Non-pigmented ciliary epithelial cell (primary cell): ENCODE measurements at places on chromosomes 12 and 14.

GRCh38 chr12:104282109-104282508, 21.4 kb upstream of the EID3 start:
- DNase-seq, result no peak

DNA sequence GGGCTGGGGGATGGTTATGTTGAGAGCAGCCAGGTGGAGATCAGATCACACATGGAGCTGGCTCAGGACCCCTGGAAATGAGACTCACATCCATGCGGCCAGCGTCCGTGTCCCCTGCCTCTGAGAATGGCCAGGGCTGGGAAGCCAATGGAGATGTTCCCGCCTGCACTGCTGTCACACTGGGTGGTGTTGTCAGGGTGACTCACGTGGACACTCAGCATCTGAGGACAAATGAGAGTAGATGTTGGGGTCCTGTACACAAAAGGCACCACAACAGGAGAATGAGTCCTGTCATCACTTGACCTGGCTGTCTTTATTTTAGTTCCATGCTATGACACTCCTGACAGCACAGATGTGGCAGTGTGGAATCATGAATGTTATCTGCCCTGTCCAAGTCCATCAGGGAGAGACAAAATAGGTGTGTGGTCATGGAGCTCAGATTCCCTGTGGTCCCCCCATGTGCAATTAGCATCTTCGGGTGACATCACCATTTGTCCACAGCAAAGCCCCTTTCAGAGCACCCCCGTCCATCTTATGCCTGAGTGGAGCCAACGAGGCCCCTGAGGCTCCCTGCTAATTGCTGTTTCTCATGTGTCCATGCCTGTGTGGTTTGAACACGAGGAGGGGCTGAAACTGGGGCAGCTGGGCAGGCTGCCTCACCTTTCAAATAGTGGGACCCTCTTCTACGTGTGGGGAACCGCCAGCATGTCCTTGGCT, 393.5 kb downstream of the AACS start:
- no peak for DNase-seq

DNA sequence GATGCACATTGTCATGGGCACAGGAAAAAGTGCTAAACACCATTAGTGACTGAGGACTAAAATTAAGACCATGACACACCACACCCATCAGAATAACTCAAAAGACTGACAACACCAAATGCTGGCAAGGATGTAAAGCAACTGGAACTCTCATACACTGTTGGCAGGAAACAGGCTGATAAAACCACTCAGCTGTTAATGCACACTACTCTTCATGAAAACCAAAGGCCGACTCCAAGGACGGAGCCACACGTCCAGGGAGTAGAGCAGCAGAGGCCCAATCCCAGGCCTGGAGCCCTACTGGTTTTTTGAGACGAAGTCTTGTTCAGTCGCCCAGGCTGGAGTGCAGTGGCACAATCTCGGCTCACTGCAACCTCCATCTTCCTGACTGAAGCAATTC, 6.4 kb downstream of the RAD52 start:
- DNase-seq, result no peak

- no peak for DNase-seq
Measured at GRCh38 chr12:48764521-48764920, 24.4 kb downstream of the ADCY6 start.

GRCh38 chr12:125254856-125255255, 189.6 kb downstream of the AACS start:
- no peak for DNase-seq

DNA sequence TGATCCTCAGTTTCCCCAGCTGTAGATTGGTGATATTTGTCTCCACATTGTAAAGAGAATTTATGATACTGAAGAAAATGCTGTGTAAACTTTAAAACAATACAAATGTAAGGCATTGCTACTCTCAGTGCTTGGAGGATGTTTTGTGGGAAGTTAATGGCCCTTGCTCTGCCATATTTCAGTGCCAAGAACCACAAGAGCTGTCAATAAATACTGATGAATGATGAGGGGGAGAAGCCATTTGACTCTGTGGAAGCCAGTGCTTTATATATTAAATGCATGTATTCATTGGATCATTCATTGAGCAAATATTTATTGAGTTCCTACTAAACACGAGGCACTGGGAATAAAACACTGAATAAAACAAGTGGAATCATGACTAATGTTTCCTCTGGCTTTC, 30.8 kb downstream of the CACNA1C start:
- no peak for DNase-seq

DNA sequence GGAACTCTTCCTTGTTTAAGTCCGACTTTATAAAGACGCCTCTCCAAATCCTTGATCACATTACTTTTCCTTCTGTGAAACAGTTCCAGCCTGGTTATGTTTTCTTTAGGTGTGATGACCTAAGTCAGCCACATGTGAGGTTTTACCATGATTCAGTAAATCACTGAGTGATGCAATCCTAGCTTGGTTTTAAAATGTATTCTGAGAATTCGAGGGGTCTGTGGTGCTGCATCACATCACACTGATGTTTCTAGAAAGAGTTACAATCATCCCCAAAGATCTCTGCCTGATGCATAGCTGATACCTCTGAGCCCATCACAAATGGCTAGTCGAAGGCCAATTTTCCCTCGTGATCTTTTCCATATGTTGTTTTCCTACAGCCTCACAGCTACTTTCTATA, 152.7 kb downstream of the ANO2 start:
- DNase-seq, result no peak

DNA sequence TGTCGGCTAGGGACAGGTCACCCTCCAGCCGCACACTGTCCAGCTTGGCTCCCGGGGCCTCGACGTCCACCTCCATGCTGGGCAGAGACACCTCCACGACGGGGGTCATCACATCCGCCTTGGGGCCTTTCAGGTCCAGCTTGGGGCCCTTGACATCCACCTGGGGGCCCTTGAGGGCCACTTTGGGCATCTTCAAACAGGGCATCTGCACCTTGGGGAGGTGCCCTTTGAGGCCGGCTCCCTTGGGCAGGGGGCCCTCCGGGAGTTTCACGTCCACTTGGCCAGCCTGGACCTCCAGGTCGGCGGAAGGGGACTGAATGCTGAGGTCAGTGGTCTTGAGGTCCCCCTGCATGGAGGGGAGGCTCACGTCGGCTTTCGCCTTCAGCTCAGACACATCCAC, 17.9 kb downstream of the PLD4 start:
- no peak for DNase-seq

DNA sequence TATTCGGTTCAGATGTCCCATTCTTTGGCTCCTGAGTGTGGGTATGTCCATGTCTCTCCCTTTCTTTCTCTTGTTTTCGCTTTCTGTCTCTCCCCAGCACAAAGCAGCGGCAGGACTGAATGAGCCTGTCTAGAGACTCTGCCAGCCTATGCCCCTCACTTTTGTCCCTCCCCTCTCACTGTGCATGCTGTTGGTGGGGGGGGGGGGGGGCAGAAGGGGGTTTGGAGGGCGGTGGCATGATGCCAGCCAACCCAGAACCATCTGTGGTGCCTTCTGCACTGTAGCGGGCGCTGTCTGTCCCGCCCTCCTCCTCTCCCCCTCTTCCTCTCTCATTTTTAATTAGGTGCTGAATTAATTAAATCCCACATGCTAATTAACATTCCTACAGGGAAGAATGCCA, 17.7 kb downstream of the NGDN start:
- no peak for DNase-seq

DNA sequence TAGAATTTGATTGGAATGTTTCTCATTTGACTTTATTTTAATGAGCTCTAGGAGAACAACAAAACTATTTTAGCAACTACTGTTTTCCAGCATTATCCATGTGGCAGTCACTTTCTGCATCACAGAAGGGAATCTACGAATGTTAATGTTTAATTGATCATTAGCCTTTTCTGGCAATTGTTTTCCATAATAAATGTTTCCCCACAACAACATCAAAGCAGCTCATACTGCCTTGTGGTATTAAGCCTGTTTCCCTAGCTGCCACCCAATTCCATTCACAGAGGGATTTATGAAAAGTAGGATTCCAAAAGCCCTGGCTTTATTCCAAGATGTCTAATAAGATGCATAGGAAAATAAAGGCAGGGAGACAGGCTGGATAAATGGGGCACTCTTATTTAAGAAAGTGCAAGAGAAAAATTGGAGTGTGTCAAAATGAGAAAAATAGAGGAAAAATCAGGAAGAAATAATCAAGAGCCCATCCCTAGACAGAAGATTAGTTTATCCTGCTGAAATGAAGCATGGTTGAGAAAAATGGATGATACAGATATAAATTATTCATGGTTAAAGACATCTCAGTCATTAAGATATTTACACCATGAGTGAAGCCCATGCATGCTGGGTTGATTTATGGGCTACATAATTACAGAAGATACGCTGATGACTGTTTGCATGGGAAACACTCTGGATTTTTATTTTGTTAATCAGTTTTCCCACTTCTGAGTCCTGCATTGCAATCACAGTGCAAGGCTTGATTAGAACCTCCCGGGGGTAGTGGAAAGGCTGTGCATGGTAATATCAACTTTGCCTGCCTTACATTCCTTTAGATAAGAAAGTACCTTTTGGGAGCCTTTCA, 180.3 kb downstream of the HELB start:
- DNase-seq, result no peak

GRCh38 chr12:122265886-122266229, 436 bp downstream of the VPS33A start:
- peak; percentile 4 for DNase-seq

- no peak for DNase-seq
Measured at GRCh38 chr14:22070119-22070982, 396.7 kb upstream of the OR4E1 start.

- no peak for DNase-seq
Measured at GRCh38 chr12:84986117-84986516, 50.0 kb downstream of the TSPAN19 start.

- DNase-seq, result peak; percentile 53
Measured at GRCh38 chr12:107091381-107091780, 2.0 kb downstream of the CRY1 start.

DNA sequence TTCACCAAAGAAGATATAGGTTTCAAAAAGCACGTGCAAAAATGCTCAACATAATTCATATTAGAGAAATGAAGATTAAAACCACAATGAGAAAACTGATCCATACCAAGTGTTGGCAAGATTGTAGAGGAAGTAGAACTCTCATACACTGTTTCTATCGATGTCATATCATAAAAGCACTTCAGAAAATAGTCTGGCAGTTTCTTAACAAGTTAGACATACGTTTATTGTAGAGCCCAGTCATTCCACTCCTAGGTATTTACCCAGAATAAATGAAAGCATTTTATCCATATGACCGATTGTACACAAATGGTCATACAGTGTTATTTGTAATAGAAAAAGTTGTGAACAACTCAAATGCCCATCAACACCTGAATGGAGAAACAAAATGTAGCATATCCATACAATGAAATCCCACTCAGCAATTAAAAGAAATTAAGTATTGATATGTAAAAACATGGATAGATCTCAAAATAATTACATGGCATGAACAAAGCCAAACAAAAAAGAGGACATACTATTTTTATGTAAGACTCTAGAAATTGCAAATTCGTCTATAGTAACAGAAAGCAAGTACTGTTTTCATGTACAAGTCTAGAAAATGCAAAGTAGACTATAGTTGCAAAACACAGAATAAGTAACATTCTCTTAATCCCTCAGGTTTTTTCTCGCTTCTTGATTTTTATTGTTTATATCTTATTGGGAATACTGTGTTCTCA, 41.0 kb downstream of the USP15 start:
- no peak for DNase-seq

GRCh38 chr12:20040831-20041230, 327.5 kb upstream of the PDE3A start:
- DNase-seq, result no peak

GRCh38 chr14:31781578-31781977, 220.4 kb downstream of the NUBPL start:
- no peak for DNase-seq

- DNase-seq, result no peak
Measured at GRCh38 chr12:116562090-116562489, 2.9 kb downstream of the MAP1LC3B2 start.

DNA sequence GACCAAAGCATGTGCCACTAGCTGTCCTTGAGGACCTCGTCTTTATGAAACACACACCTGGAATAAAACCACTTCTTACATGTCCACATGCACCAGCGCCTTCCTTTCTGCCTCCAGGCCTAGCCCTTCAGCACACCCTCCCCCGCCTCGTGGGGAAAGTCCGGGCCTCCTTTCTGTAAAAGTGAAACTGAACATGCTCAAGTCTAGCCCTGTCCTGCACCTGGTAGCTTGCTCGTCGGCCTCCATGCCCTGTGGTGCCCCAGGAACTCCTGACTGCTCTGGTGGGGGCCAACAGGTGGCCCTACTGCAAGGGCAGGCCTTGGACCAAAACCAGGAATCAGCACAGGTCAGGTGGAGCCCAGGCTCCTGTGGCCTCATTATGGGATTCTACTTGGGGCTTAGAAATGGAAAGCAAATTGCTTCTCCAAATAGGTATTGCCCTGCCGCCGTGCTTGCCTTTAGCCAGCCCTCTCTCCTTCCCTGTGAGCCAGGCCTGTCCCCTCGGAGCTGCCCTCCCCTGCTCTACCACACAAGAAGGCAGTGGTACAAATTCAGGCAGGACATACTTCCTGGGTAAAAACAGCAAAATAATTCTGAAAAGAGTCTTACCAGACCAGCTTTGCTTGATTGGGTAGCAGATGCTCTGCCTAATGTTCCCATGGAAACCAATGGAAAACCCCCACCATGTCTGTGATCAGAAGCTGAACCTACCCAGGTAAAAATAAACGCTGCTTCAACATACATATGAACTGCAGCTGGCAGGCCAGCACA, 43.5 kb downstream of the ERH start:
- DNase-seq, result no peak

DNA sequence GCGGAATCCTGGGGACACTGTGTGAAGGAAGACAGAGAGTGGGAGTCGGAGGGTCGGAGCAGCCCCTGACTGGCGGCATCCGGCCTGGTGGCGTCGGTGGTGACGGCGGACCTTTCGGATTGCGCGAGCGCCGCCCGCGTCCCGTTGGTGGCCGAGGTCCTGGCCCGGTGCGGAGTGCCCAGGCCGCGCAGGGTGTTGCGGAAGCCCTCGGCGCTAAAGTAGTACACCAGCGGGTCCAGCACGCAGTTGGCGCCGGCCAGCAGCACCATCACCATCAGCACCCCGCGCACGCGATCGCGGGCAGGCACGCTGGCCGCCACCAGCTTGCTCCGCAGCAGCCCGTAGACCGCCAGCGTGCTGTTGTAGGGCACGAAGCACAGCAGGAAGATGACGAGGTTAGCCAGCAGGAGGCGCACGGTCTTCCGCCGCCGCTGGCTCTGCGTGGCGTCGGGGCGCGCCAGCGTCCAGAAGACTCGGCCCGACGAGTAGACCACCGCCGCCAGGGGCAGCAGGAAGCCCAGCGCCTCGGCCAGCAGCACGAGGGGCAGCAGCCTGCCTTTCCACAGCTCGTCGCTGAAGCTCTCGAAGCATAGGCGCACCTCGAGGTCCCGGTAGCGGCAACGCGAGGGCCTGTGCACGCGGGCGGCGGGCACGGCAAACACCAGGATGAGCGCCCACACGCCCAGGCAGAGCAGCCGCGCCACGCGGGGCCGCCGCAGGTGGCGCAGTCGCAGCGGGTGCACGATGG, 13.1 kb upstream of the CHD4 start:
- no peak for DNase-seq

GRCh38 chr12:120264086-120264903, 1.2 kb downstream of the PXN start:
- DNase-seq, result no peak
